NCI-H1105 treated with DMSO at 0.1 percent for 48 hours (cell line): ENCODE measurements at places on chromosomes 1 and 21.

GRCh38 chr21:43635436-43635835, 23.9 kb downstream of the HSF2BP start:
- no peak for DNase-seq

DNA sequence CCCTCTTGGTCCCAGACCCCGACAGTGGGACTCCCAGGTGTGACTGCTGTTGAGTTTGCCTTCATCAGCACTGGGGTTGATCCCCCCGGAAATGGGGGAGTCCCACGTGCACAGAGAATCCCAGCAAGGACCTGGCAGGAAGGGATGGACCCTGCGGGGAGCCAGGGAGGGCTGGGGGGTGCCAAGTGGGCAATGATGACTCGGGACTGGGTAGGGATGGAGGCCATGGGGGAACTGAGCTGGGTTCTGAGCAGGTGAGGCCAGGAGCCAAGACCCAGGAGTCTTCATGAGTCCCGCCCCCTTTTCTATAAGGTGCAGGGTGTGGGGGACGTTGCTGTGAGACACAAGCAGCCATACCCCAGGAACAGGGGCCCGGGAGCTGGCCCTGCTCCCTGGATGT, 103.8 kb downstream of the CRYAA start:
- DNase-seq = no peak

DNA sequence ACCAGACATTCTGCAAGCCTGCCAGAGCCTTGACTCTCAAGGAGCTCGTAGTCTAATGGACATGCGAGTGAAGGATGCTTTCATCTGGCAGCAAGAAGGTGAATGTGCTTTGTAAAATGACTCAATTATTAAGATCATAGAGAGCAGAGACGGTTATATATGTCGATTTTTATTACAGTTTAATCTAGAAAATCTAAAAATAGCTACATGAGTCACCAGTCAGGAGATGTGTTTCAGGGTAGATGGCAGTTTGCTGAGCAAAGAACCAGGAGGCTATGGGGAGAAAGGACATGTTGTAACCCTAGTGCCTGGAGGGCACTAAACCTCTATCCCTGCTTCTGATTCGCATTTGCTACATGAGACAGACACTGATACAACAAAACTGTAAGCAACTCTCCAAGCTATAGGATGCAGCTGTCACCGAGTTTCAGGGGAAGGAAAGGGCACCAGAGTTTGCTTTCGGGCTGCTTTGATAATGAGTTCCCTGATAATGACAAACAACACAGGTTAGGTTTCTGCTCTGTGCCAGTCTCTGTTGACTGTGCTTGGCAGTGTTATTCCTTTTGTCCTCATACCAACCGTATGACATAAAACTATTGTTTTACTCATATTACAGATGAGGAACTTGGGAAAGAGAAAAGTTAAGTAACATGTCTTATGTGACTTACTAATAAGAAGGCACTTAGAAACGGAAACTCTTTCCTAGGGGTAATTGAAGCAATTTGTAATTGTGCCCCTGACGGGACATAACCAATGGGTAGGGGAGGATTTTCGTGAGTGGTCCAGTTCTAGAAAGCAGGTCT, 43.2 kb downstream of the C1orf198 start:
- no peak for DNase-seq

- DNase-seq = no peak
Measured at GRCh38 chr1:87130438-87130837, 198.2 kb upstream of the LMO4 start.

GRCh38 chr1:55062801-55063576, 23.6 kb downstream of the PCSK9 start:
- DNase-seq = no peak

DNA sequence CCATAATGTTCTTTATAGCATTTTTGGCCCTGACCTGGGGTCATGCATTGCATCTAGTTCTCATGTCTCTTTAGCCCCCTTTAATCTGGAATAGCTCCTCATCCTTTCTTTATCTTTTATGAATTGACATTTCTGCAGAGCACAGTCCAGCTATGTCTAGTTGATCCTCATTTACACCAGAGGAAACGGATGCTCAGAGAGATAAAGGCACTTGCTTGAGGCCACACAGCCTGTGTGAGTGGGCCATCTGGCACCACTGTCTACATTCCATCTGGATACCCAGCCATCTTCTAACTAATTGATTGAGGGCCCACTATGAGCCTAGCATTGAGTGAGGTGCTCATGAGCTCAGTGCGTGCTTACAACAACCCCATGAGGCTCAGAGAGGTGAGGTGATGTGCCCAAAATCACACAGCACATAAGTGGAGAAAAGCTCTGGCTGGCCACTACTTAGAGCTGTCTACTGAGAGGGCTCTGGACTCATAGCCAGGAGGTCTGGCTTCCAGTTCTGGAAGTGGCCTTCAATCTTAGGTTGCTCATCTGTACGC, 3.5 kb downstream of the HPCA start:
- no peak for DNase-seq

GRCh38 chr1:189859385-189859977, 618.2 kb downstream of the BRINP3 start:
- DNase-seq = no peak

- DNase-seq = no peak
Measured at GRCh38 chr1:8217011-8217711, 100.8 kb upstream of the SLC45A1 start.

DNA sequence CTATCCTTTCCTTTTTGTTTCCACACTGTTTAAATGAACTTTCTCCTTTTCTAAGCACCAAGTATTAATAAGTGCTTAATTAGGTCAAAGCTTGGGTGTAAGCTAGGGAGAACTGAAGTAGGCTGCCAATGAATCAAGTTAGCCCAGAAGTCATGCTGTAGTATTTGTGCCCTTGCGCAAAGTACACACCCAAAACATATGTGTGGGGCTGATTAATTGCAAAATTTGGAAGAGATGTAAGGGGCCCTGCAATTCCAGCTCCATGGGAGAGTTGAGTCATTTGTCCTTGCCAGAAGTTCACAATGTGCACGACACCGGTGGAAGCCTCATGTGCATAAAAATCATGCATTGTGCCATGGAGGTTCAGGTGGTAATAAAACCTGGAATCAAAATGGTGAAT, 18.6 kb upstream of the NTNG1 start:
- no peak for DNase-seq

DNA sequence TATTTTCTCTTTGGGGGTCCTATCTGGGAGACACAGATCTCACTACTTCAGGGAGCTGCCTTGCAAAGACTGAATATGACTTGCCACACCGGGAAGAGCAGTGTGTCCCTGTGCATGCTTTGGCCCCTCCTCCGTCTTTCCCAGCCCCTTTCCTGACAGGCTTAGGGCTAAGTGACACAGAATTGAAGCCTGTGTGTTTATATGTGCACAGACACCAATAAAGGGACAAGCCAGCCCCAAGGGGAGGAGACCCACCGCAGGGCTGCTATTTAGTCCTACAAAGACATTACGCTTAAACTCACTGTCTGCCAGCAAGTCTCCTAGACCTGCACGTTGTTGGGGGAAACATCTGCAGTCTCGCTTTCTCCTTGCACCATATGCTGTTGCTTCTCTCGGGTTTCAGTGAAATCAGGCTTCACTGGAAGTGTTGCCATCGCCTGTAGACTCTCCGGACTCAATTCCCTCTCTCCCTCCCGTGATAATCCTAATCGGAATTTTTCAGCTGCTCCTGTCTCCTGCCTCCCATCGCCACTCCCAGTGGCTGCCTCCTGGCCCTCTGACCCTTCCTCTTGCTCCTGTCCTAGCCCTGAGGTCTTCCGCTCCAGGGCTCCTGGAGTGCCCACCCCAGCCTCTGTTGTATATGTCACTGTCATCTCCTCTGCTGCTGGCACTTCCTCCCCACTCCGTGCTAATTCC, 58.5 kb upstream of the LRRC53 start:
- DNase-seq = no peak

- DNase-seq = no peak
Measured at GRCh38 chr1:154445040-154445472, 39.9 kb downstream of the IL6R start.

DNA sequence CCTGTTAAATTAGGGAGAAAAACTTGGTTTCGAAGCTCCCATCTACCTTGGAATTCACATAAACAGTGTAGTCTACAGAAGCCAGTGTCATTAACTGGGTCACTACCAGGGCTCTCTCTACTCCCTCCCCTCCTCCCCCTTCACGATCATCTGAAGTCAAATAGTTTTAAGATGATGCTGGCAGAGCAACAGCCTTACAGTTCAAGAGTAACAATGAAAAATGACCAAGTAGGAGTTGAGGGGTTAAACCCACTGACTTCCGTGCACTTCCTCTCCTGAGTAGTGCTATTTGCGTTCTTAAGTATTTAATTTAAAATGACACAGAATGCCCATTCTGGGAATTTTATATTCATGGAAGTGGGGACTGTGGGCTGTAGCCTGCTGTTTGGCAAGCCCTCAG, 236.9 kb downstream of the SIPA1L2 start:
- DNase-seq = no peak
